ENCODE measurements at places on chromosomes 1 and 21.

- DNase-seq, result no peak
Observed at GRCh38 chr1:95547005-95547404, 313.0 kb downstream of the RWDD3 start.

- no peak for DNase-seq
Observed at GRCh38 chr21:28272272-28272992, 720.2 kb downstream of the LTN1 start.

DNA sequence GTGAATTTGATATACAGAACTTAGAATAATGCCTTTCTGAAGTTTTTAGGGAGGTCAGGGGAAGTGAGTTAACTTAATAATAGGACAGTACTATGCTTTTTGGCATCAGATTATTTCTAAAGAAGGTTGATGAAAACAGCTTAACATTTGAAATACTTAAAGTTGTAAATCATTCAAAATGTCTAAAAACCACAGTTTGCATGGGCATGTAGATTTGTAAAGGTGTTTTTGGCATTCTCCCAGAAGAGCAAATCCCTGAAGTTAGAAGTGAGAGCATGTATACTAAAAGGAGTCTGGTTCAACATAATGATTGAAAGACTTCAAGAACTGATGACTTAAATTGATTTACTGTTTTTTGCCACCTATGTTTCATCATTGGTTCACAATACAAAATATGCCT, 6.7 kb downstream of the DR1 start:
- no peak for DNase-seq

GRCh38 chr1:206982216-206982615, 12.0 kb upstream of the FCAMR start:
- peak; percentile 69 for DNase-seq

- DNase-seq, result no peak
Observed at GRCh38 chr1:171152549-171152948, 32.6 kb upstream of the FMO2 start.

DNA sequence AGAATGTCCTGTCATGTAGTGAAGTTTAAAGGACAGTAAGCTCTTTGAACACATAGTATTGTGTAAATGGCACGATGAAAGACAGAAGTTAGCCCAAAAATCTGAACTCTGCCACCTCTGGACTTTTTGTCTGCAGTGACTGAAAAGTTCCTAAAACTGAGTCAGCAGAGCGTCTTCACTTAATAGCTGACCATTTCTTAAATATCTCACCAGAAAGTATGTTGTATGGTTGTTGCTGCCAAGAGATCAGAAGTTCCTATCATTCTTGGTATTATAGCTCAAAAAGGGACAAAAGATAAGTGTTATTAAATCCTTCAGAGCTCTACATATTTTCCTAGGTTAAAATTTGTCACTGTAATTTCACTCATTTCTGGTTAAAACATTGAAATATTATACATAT, 1003.0 kb downstream of the TTLL7 start:
- DNase-seq, result no peak

DNA sequence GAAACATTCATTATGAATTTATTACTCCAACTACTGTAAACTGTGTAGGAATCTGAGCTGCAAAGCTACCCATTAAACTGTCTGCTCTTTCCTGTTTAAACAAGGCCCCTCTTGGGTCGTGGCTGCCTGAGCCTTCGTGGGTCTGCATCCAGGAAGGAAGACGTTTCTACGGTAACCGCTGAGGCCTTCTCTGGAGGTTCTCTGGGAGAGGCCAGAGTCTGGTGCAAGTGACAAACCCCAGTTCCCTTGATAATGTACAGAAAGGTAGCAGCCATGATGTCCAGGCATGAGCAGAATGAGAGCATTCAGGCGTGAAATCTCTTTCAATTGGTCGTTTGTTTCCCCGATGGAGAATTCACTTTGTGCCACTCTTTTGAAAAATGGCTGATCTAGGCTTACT, 350.2 kb downstream of the PLPP3 start:
- no peak for DNase-seq

DNA sequence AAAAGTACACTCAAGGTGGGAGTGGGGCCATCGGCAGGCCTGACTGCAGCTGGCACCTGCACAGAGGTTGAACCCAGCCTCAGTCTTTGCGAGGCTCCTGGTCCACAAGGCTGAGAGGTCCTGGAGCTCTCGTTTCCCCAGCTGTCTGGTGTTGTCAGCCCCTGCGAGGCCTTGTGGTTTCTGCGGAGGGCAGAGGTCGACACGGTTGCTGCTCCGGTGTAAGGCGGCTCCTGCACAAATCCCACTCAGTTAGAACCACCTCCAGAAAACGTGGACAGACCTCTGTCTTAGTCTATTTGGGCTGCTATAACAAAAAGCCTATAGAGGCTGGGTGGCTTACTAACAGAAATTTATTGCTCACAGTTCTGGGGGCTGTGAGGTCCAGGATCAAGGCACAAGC, 5.8 kb downstream of the KIAA1614 start:
- DNase-seq, result no peak

- DNase-seq, result no peak
Observed at GRCh38 chr1:12339811-12340543, 110.1 kb downstream of the VPS13D start.

DNA sequence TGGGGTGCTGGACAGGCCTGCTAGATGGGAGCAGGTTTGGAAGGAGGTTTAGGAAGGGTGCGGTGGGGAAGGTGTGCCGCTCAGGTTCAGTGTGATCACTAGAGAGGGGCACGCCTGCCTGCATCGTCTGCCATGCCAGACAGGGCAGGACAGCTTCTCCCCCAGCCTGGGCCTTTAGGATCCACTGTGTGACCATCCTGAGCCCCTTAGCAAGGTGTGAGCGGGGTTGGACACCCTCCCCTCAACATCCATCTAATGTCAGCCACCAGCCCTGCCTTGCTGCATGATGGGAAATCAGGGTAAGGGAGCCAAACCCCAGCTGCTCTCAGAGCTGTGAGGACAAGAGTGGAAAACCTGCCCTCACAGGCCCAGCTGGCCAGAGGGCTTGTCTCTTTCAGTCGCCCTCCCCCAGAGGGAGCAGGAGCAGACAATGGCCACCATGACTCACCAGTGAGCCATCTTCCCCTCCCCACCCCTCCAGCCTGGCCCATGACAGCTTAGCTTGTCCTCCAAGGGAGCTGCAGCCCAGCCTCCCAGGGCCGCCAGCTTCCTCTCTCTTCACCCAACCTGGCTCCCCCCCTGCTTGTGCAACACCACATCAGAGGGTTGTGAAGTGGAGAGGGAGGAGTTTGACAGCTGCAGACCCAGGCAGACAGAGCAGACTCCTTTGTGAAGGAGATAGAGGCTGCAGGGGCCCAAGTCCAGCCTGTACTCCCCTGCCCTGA, 37.0 kb downstream of the NUAK2 start:
- peak; percentile 98 for DNase-seq

- DNase-seq, result no peak
Observed at GRCh38 chr1:10764296-10764798, 32.1 kb downstream of the CASZ1 start.

- DNase-seq, result no peak
Observed at GRCh38 chr1:43225168-43225567, 44.6 kb upstream of the TMEM125 start.

DNA sequence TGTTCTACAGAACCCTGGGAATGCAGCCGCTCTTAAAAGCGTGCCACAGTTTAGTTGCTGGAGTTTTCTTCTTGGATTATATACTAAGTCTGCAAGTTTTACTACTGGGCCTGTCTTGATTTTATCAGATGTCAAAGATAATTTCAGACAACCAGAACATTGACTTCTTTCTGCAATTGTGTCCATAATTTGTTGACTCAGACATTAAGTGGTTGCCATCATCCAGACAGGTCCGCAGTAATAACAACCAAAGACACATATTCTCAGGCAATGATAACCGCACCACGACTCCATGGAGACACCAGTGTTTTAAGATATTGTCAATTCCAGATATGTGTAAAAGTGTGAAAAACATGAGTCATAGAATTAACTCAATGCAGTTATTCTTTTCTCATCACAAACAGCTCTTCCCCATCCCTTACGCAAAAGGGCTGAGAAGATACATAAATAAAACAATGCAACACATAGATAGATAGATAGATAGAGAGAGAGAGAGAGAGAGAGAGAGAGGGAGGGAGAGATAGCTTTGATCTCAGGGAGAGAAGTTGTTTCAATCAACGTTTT, 90.4 kb upstream of the FMN2 start:
- no peak for DNase-seq

- DNase-seq, result peak; percentile 39
Observed at GRCh38 chr1:149936170-149936991, at the start of gene MTMR11. MTMR11 (minus strand) TSS chr1:149936879; CDS start chr1:149936647, 232 bp downstream.

DNA sequence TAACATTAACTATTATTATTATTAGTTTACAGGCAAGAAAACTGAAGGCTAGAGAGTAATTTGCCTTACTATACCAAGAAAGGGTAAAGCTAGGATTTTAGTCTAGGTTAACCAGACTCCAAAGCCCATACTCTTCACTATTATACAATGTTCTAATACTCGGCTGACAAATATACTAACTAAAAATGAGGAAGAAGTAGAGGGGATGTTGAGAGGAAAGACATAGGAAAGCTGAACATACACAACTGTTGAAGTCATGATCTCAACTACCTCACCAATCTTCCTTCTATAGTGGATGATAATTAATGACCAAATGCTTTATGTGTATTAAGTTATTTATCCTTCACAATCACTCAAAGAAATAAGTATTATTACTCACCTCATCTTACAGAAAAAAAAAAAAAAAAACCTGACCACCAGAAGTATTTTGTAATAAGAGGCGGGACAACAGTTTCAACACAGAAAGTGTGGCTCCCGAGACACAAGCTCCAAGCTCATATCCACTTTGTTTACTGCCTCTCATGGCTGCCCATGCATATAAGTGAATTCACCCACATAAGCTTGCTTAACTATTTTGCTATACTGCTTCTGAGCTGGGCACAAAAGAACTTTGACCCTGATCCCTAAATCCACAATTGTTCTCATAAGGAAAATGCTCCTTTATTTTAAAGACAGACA, 78.0 kb downstream of the USP1 start:
- no peak for DNase-seq

GRCh38 chr1:66570196-66570595, 36.2 kb downstream of the SGIP1 start:
- no peak for DNase-seq

DNA sequence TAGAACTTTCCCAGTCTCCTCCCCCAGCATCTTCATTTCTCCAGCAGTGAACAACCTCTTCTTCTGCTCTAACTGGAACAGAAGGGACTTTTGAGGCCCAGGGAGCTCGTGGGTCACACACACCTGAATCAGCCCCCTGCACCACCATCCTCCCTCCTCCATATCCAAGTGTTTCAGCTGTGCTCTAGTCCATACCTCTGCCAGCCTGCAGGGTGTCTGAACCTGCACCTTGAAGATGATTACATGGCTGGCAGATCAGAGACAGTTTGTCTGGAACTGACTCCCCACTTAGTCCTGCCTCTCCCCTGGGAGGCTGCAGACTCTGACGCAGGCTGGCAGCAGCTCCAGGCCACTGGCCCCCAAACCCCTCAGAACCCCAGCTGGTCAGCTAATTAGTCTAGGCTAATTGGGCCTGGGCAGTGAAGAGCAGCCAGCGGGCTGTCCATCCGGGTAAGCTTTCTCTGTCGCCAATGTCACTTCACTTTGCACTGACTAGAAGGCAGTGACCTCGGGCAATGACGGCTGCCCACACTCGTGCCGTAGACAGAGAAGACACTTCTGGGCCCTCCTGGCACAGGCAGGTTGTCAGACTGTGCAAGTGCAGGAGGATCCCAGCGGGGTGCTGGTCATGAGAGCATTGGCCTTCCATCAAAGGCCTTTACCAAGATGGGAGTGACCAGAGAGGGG, 12.2 kb downstream of the CAMK1G start:
- DNase-seq, result no peak

GRCh38 chr1:225409051-225409450, 18.8 kb downstream of the LBR start:
- no peak for DNase-seq

- DNase-seq, result no peak
Observed at GRCh38 chr1:93566227-93566626, 115.4 kb downstream of the BCAR3 start.

- DNase-seq, result no peak
Observed at GRCh38 chr1:25517476-25518394, 25.7 kb upstream of the LDLRAP1 start.

- peak; percentile 21 for DNase-seq
Observed at GRCh38 chr1:150072959-150073358, 5.4 kb downstream of the VPS45 start.

DNA sequence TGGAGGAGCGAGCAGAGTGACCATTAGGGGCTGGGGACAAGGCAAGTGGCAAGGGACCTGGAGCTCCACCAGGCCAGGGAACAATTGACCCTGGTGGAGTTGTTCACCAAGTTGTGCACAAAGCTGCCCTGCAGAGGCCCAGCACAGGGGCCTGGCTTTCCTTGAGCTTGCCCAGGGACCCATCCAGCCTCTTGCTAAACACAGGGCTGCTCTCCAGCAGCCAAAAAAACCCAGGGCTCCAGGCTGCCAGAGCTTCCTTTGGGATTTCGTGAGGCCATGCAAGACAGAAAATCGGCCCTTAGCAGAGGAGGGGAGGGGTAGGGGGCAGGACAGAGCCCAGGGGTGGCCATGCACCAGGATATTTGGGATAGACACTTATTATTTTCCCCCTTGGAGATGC, 32.6 kb downstream of the LRP8 start:
- no peak for DNase-seq

Measured in HTR-8/SVneo (cell line).